ENCODE measurements at places on chromosomes 6 and 20.
A peak's percentile ranks its signal among the peaks of the same experiment; 100 is the strongest.

GRCh38 chr6:35370124-35370741, 27.9 kb downstream of the PPARD start:
- peak; percentile 86 for DNase-seq

DNA sequence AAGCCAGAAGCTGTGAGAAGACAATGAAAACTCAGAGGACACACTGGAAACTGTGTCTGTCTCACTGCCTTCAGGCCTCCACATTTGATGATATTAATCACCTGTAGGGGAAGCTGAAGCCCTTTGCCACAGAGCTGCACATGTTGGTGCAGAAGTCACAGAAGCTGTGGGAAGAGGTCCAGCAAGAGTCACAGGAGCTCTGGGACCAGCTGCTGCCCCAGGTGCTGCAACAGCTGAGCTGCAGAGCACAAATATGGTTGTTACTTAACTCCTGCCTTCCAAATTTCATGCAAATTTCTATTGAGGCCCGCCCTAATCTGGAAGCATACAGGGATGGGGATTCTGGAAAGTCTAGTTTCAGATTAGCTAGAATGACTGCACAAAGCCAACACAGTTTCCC, 169.3 kb downstream of the OGFRL1 start:
- no peak for DNase-seq

- DNase-seq: no peak
Measured at GRCh38 chr6:157552081-157552747, 171.2 kb downstream of the ZDHHC14 start.

GRCh38 chr6:13488015-13488895, 855 bp upstream of the GFOD1 start:
- no peak for DNase-seq

DNA sequence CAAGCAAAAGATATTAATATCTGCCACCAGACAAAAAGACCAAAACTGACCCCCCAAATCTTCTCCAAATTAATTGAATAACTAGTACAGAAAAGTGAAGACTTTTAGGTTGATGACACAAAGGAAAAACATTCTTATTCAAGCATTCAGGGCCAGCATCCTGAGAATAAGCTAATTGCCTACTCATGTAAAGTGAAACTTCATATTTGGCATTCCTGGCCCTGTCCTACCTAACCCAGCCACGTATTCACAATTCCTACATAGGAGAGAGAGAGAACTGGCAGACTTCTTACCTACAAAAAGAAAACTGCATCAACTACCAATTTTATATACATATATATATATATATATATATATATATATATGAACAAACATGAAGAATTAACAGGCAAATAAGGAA, 4.9 kb upstream of the ASCC3 start:
- no peak for DNase-seq

GRCh38 chr6:80641591-80641990, 535.1 kb downstream of the BCKDHB start:
- no peak for DNase-seq

DNA sequence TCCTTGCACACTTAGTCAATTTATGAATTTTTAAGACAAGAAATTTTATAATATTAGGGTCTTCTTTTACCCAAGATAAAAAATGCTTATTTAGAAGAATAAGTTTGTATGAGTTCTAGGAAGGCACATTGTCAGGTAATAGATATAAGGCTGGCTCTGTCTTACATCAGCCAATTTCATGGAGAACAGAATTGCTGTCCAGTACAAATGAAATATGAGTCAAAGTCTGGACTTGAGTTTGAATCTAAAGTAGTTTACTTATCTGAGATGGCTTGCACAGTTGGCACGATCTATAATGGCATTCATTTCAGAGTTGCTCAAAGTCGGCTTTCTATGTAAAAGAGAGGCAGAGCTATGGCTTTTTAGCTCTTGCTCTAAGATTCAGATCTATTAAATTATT, 228.2 kb downstream of the KCNQ5 start:
- DNase-seq: no peak

GRCh38 chr6:31784098-31784925, 7.2 kb upstream of the VWA7 start:
- DNase-seq: no peak

GRCh38 chr6:88459189-88459588, 293.0 kb upstream of the CNR1 start:
- DNase-seq: no peak

- no peak for DNase-seq
Measured at GRCh38 chr20:40945754-40946450, 82.7 kb upstream of the TOP1 start.

GRCh38 chr20:52534616-52535015, 343.0 kb upstream of the ZFP64 start:
- no peak for DNase-seq

DNA sequence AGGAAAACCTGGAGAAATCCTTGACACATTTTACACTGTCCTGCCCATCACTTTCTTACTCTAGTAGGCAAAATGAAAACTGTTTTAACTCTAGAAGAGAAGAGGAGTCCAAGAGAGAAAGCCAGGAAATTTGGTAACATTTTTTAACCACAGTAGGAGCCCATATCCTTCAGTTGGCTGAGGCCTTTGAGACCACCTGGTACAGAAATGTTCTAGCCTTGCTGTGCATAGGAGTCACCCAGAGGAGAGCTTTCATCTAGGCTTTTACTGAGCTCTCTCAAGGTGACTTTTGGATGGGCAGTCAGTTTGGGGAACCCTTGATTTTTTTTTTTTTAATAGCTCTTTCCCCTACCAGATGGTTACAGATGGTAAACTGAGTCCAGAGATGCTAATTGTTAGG, 25.0 kb downstream of the LRRN4 start:
- peak; percentile 86 for DNase-seq

DNA sequence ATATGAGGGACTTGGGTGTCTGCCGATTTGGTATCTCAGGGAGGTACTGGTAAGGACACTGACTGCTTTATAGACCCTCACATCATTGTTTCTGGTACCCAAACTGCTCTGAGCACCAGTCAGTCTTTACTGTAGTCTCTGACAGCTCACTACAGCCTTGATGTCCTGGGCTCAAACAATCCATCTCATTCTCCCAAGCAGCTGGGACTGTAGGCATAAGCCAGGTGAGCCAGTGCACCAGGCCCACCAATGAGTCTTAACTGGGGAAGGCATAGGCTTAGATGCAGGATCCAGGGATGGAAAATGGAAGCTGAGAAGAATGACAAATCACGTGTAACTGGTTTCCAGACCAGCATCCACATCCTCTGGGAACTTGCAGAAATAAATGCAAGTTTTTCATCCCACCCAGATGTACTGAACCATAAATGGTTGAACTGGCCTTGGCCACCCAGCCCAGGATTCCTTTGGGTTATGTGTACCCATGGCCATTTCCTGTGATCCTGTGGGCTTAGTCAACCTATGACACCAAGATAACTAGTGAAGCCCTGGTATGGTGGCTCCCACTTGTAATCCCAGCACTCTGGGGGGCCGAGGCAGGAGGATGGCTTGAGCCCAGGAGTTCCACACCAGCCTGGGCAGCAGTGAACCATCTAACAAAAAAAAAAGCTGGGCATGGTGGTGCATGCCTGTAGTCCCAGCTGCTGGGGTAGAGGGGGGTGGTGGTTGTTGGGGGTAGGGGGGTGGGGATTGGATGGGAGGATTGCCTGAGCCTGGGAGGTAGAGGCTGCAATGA, 5.8 kb downstream of the TUBB start:
- no peak for DNase-seq

GRCh38 chr20:11281768-11282167, 608.0 kb upstream of the JAG1 start:
- DNase-seq: no peak

DNA sequence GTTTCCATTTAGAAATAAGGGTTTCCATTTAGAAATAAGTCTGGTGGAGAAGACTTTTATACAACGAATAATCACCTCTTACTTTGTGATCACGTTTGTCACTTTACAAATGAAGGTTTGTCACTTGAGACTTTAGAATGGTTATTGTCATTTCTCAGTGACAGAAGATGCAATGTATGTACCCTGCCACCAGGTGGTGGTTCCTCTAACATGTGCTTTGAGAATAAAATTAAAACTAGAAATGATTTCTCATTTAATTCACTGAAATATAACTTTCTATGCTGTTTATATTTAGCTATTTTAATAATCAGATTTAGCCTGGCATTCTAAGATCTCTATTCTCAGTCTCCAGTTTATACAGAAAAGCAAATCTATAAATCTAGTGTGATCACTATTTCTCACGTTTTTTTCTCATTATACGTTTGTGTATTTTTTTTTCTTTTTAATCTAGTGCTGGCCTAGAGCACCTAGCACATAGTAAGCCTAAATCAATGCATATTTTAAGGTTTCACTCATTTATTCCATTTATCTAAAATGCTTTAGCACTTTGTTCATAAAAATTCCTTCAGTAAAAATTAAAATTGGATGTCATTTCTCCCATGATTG, 57.4 kb upstream of the TFAP2D start:
- DNase-seq: no peak

- DNase-seq: no peak
Measured at GRCh38 chr6:89081129-89081422, 525 bp downstream of the PNRC1 start.

DNA sequence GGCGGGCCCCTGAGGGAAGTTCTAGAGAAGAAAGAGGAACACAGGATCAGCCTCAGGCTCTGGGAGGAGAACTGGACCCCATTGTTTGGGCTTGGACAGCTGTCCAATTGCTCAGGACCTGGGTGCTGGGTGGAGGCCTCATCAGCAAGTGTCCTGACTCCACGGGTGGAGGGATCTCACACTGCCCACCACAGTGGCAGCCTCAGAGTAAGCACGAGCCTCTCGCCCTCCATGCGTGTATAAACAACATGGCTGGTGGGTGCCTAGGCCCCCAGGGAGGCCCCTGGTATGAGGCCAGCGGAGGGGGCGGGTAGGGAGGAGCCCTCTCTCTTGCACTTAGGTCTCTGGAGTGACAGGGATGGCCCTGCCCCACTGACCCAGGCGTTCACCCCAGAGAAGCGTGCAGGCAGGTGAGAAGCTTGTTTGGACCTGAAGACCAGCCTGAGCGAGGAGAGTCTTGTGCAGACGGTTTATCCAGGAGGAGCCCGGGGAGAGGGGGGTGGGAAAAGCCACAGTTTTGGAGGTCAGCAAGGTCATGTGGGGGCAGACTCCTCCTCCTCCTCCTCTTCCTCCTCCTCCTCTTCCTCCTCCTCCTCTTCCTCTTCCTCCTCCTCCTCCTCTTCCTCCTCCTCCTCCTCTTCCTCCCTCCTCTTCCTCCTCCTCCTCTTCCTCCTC, 41.9 kb upstream of the BHLHE23 start:
- no peak for DNase-seq

GRCh38 chr6:81748994-81749393, 3.5 kb downstream of the TENT5A start:
- no peak for DNase-seq

- DNase-seq: no peak
Measured at GRCh38 chr20:19855416-19855815, 97.4 kb downstream of the RIN2 start.
